ENCODE measurements at places on chromosomes 12 and 14.

DNA sequence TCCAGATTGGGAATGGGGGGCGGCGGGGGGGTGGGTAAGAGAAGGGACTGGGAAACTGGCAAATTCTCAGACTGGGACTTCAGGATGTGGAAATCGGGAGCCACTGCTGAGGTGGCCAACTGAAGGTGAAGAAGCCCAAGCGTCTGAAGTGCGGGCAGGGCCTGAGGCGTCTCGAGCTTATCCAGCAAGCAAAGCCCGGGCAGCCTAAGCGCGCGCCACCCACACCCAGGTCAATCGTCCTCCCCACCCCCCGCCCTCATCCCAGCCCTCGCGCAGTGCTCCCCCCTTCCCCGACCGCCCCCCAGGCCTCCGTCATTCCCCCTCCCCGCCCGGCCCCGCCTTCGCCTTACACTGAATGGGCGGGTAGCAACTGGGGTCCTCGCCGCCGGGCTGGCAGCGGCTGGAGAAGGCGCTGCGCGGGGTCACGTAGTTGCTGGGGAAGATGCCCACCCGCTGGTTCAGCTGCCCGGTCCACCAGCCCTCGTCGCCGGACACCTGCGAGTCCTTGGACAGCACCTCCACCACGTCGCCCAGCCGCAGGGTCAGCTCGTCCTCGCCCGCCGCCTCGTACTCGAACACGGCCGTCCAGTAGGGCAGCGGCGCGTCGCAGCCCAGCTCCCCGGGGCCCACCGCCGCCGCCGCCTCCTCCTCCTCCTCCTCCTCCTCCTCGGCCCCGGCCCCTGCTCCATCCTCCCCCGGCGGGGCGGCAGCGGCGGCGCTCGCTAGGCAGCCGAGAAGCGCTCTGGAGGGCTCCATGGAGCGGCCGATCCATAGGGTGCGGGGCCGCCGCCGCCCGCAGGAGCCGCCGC lies 693 bp downstream of the MAP3K9 start:
- no peak for DNase-seq

- no peak for DNase-seq
Observed at GRCh38 chr12:131867891-131868675, 26.3 kb upstream of the ULK1 start.

- DNase-seq, result no peak
Observed at GRCh38 chr14:67425608-67426007, 13.6 kb upstream of the PLEK2 start.

- no peak for DNase-seq
Observed at GRCh38 chr14:92244805-92245204, 78.2 kb upstream of the SLC24A4 start.
